ENCODE measurements at places on chromosomes 5 and 9. TPM values are rescaled to one million over a fixed set of nuclear protein-coding genes. Genes with fewer than 3 reads are reported as not detected.

The RXFP3 gene
- not detected for total RNA-seq

The WNK2 gene
- total RNA-seq = under 0.01 TPM

The PLPPR1 gene
- not detected for total RNA-seq

The BASP1 gene
- total RNA-seq = 53.4 TPM

The SEMA5A gene
- 69.7 TPM for total RNA-seq

The FBXL7 gene
- total RNA-seq = 3.4 TPM

The FAM78A gene
- total RNA-seq = 0.59 TPM

The PNPLA7 gene
- 0.60 TPM for total RNA-seq

The PROP1 gene
- not detected for total RNA-seq

The REEP2 gene
- 18.3 TPM for total RNA-seq

The CCNH gene
- total RNA-seq = 63.5 TPM

The PCDH1 gene
- total RNA-seq = 27.5 TPM

The SMIM33 gene
- not detected for total RNA-seq

The CSF1R gene
- not detected for total RNA-seq

The C5orf15 gene
- total RNA-seq = 45.9 TPM

The IL9 gene
- total RNA-seq = not detected

The SLC6A3 gene
- not detected for total RNA-seq

The ROPN1L gene
- total RNA-seq = not detected

The IFNA6 gene
- total RNA-seq = not detected

The PTGS1 gene
- 27.1 TPM for total RNA-seq

The PCDHGC4 gene
- 0.90 TPM for total RNA-seq

The FCN1 gene
- total RNA-seq = not detected

The FBP1 gene
- total RNA-seq = 0.08 TPM

The MZB1 gene
- not detected for total RNA-seq

The ZNF474 gene
- total RNA-seq = 0.23 TPM

The ZFP2 gene
- 0.60 TPM for total RNA-seq

The PCDHAC2 gene
- total RNA-seq = 0.15 TPM

The CDH18 gene
- total RNA-seq = 2.0 TPM

The HOMER1 gene
- 6.3 TPM for total RNA-seq

The C9orf57 gene
- total RNA-seq = not detected

The SLC6A7 gene
- not detected for total RNA-seq

The ZNF483 gene
- 0.60 TPM for total RNA-seq

The TMEM38B gene
- total RNA-seq = 8.3 TPM

The ECSCR gene
- total RNA-seq = 12.6 TPM

The ADAMTS12 gene
- total RNA-seq = 18.6 TPM

The ESM1 gene
- 3.0 TPM for total RNA-seq

The RFESD gene
- total RNA-seq = 2.3 TPM

The NR6A1 gene
- total RNA-seq = 0.45 TPM

The TYRP1 gene
- total RNA-seq = 0.38 TPM

The PCDHGB1 gene
- 2.4 TPM for total RNA-seq

The LAMC3 gene
- 0.30 TPM for total RNA-seq

The SEC61B gene
- total RNA-seq = 119 TPM

The PFN3 gene
- not detected for total RNA-seq

The HCN1 gene
- total RNA-seq = 0.30 TPM

The CBY3 gene
- total RNA-seq = not detected

The C1QTNF3 gene
- total RNA-seq = 0.60 TPM

The ISCA1 gene
- 16.1 TPM for total RNA-seq

The FRRS1L gene
- under 0.01 TPM for total RNA-seq

The PRR7 gene
- 2.0 TPM for total RNA-seq
